ENCODE measurements at places on chromosomes 3 and 15.
A peak's percentile ranks its signal among the peaks of the same experiment; 100 is the strongest.

DNA sequence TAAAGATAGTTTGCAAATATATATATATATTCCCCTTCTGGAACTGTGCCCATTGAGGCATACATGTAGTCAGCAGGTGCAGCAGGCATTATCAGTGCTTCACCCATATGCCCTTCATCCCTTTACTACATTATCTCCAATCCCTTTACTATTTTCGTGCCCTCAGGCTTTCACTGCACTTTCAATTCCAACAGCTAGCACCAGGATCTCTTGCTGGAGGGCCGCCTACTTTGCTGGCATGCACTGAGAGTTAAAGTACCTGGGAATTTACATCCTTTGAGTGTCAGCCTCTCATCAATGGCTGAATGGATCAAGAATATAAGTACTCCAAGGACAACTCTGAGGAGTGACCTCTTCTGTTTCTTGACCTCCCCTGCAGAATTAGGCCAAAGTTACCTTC is 222.1 kb upstream of the CFAP20DC start:
- no peak for DNase-seq

DNA sequence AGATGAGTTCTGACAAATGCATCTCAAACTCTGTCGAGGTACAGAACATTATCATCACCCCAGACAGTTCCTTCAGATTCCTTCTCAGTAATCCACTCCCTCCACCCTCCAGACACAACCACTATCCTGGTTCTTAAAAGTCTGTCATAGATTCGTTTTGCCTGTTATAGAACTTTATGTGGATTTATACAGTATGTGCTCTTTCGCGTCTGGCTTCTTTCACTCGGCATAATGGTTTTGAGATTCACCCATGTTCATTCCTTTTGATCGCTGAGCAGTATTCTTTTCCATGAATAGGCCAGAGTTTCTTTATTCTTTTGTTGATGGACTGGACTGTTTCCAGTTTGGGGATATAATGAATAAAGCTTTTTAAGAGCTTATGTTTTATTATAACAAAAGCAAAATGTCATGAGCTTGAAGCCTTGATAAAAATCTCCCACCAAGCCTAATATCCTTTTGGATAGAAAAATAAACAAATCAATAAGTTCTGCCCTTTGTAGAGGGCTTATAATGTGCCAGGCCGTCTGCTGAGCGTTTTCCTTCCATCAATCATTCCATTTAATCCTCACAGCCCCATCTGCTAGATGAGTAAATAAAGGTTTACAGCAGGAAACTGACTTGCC is 21.3 kb upstream of the RFTN1 start:
- no peak for DNase-seq

DNA sequence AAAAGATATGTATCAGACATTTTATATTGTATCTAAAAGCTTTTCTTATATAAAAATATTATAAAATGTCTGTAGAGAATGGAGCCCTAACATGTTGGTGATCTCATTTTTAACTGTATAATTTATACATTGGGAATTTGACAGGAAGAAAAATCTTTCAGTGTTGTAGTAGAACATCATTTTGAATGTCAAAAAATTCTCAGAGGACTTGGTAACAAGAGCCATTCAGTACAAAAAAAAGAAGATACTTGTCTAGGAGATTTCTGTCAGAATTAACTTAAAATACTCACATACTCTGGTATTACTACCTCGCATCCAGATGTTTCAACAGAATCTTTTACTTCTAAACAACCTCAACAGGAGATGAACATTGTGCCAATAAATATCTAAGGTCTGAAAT is 1277.9 kb downstream of the ROBO2 start:
- no peak for DNase-seq

DNA sequence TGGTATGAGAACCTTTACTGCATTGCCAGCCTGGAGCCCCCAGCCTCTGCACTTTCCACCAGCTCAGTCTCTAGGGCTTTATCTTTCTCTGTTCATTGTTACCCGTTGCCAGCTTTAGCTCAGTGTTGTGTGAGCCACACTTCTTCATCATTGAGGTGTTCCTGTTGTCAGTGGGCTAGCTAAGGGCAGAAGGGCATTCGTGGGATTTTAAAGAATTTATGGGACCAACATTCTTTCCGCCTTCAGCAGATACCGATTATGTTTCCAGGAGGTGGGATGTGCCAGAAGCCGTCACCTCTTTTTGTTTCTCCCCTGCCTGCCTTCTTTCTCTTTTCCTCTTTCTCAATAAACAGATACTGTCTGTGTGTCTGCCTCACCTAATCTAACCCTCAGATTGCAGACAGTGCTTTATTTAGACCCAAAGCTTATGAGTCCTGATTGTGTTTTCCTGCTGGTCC is 64.5 kb downstream of the PGPEP1L start:
- DNase-seq = peak; percentile 80

DNA sequence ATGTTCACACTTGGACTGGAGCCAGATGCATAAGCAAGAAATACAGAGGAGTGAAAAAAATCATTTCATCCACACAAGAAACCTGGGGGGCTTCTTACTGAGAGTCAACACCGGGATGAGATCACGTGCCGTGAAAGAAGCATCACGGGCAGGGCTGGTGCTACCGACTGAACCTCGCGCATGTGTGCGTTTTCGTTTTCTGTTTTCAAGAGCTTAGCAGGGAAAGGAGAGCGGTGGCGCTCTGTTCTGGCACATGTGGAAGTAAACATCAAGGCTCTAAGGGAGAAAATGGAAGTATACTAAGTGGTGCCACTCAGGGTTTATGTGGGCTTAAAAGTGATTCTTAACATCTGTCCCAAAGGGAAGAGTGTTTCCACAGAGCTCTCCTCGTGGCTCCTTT is 55.9 kb downstream of the VGLL4 start:
- no peak for DNase-seq

- DNase-seq = no peak
Measured at GRCh38 chr3:1908651-1909445, 189.8 kb upstream of the CNTN4 start.

GRCh38 chr3:173732237-173732636 is 334.7 kb downstream of the NLGN1 start:
- DNase-seq = no peak

DNA sequence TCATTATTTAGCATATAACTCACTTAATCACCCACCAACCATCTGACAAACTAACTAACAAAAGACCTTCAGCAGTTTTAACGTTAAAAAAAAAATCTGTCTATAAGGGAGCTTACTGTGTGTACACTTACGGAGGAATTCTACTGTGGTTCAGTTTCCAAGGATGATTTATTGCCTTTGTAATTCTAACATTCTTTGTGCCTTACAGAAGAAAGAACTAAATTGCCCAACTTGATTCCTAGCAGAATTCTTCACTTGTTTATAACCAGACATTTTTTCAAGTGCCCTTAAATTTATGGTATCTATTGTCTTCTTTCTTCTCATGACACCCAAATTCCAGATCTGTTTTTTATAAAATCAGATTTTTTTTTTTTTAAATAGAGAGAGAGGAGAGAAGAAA is 119.7 kb upstream of the IGSF10 start:
- no peak for DNase-seq

- no peak for DNase-seq
Measured at GRCh38 chr3:142000325-142000870, 124.0 kb downstream of the ATP1B3 start.

- DNase-seq = peak; percentile 44
Measured at GRCh38 chr15:58522865-58523264, 91.1 kb downstream of the LIPC start.

DNA sequence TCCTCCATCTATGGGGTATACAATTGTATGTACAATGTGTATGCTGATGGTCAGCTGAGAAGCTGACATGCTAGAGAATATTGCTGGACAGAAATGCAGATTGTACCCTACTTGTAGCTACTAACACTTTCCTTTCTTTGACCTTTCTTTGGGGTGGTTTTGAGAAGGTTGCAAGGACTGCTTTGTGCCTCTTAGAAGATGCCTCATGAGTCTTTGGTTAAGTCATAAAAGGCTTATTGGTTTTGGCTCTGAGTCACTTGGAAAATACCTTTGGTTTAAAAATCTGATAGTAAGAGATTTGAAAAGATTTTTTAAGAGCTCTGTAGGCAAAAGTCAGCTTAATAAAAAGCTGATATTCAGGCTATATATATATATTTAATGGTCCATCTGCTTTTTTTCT is 71.5 kb downstream of the ZMAT3 start:
- no peak for DNase-seq

Data from islet precursor cell (in vitro differentiated cells).